ENCODE measurements at places on chromosomes 5 and 9.

GRCh38 chr9:130532426-130533080 is 46.8 kb upstream of the FUBP3 start:
- DNase-seq: no peak

DNA sequence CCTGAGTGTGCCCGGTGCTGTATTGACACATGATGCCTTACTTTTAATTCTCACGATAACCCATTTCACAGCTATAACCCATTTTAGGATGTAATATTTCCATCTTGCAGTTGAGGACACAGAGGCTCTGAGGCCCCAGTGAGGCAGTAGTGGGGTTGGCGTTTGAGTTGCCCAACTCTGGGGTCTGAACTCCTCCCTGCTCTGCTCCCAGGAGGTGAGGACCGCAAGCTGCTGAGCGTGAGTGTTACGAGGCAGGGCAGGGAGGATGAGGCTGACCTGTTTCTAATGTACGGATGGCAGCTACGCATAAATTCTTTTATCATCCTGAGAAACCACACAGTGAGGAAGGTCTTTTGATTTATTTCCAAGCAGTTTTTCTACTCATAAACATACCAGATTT is 11.4 kb downstream of the LRRC8A start:
- no peak for DNase-seq

GRCh38 chr5:155282503-155283107 is 269.1 kb downstream of the KIF4B start:
- no peak for DNase-seq

GRCh38 chr9:88218726-88219125 is 80.5 kb upstream of the SPATA31C2 start:
- no peak for DNase-seq

DNA sequence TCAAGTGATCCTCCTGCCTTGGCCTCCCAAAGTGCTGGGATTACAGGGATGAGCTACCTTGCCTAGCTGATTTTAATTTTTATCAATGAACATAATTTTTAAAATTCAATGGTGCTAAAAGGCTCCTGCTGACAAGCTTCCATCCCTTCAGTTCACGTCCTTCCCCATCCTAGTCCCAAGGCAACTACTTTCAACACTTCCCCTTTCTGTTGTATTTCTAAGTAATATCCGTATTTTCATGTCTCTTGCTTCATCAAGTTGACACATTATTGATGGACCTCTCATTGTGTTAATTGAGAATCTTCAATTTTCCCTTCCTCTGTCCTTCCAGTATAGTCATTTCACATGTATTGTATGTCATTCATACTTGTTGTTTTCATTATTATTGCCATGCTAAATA is 93.8 kb upstream of the RASGRF2 start:
- no peak for DNase-seq

DNA sequence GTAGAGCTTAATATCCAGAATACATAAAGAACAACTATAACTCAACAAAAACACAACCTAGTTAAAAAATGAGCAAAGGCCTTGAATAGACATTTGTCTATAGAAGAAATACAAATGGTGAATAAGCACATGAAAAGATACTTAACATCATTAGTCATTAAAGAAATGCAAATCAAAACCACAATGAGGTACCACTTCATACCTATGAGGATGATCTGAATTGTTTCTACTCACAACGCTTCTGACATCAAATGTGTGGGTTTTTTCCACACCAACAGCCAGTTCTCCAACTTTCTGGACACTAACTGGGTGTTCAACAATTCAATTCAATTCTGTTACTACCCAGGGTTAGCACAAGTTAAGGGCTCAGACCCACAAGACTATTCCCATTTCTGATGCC is 22.0 kb downstream of the SREK1IP1 start:
- DNase-seq: no peak

GRCh38 chr9:79633558-79633957 is 61.8 kb downstream of the TLE4 start:
- DNase-seq: no peak

- no peak for DNase-seq
These were observed 23.4 kb downstream of the NREP start for GRCh38 chr5:111733571-111733970.

DNA sequence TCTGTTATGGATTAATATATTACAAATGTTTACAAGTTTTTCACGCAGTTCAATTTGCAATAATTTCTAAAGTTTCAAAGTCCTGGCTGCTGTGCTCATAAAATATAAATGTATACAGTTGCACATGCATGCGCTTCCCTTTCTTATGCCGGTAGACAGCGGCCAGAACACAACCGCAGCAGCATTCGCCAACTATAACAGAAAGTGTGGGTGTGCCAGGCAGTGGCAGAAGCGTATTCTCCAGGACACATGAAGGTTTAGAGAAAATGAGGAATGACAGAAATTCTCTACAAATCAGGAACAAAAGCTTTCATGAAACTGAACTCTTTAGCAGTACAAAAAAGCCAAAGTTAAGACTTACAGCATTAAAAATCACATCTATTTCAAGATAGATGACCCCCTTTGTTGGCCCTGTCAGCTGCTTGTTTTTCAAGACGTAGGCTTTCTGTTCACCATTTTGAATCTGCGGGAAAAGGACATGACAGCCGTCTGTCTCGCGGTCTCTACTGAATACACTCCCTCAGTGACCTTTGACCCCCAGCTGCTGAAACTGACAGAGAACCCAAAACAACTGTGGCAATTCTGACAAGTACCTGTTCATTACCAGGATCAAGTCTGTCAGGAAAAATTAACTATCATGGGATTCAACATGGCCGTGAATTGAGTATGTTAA is 252.2 kb downstream of the SLF1 start:
- DNase-seq: no peak

All from putamen (tissue), 1 donor.